Kidney tubule cell (primary cell): ENCODE measurements at places on chromosomes 7 and 10.

GRCh38 chr10:58993480-58994221 is 182.8 kb upstream of the PHYHIPL start:
- no peak for DNase-seq

- no peak for DNase-seq
Measured at GRCh38 chr7:750111-750905, 23.2 kb upstream of the PRKAR1B start.

DNA sequence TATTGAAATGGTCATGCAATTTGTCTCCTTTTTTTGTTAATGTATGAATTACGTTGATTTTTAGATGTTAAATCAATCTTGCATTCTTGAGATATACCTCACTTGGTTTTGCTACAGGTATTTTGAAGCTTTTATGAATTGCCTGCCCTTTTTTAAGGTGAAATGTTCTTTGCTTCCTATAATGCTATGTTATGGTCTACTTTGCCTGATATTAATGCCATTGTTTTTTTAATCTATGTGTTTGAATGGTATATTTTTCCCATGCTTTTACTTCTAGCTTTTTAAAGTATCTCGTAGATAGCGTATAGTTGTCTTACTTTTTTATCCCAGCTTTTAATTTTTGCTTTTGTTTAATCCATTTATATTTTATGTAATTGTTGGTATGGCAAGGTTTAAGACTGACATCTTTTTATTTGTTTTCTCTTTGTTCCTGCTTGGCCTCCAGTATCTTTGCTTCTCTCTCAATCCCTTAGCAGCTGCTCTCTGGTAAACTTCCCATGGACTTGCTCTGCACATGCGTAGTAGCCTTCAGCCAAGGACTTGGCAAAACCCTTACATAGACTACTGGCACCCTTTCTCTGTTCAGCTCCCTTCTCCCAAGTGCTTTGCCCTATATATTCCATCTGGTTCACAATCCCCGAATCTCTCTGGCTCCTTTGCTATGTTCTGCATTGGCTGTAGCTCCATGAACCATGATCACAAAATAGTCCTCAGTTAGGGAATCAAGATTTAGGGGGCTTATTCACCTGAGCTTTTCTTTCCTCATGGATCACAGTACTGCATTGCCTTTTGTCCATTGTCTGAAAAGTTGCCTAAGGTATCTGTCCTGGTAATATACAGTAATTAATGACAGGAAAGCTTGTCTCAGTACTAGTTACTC is 8.4 kb downstream of the TRIM24 start:
- no peak for DNase-seq

DNA sequence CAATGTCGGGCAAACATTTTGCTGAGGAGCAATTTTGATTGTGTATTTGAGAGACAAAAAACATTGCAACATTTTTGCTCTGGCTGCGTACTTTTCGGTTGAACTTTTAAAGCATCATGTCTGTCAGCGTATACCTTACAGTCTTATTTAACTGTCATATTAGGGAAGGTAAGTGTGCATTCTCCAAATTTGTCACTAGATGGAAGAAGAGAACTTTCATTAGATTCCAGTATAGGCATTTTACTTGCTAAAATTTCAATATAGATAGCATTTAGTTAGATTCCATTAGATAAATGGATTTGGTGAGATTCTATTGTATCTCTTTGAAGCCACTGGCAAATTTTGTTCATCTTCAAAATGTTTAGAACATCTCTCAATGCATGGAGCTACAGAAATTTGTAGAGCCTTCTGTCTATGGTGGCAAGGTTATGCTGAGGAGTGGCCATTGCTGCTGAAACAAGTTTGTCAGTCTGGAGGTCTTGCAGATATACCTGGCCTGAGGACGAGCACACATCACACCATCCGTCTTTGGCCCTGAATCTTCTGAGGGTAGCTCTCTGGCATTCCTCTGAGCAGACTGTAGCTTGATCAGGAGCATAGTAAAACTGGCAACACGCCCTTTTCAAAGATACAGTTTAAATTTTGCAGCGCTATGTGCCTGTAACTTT is 437.5 kb upstream of the MBL2 start:
- DNase-seq = peak; percentile 57

DNA sequence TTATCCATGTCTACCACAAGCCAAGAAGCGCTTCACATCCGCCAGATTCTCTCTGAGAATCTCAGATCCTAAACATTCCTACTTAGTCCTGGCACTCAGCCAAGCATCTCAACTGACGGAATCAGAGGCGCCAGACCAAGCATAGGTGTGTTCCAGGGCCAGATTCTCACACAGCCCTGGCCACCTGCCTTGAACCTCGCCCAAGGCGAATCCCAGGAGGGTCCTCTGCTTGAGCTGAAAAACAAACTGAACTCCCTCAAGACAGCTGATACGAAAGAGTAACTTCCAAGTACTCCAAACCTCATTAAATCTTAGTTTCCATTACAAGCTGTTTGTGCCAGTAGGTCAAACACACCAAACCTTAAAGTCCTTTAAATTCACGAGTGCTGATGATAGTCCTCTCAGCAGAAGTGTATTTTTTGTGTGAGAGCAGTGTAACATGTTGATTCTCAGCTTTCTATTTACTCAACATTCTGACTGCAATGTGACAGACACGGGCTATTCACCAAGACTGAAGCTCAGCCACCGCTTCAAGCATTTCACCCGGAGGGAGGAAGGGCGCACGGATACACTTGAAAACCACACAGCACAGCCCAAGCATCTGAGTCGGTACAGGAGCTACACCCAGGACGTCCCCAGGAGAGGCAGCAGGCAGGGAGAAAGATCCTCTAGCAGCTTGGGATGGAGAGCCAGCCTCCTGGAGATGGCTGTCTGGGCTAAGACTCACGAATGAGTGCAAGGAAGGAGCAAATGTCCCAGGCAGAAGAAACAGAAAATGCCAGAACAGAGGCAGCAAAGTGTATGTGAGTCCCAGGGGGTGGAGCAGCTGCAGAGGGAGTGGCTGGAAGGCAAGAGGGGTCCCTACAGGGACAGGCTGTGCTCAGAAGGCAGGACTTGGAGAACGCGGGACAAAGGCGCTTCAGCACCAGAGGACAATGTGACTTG is 6.0 kb downstream of the PARD3 start:
- DNase-seq = peak; percentile 70

DNA sequence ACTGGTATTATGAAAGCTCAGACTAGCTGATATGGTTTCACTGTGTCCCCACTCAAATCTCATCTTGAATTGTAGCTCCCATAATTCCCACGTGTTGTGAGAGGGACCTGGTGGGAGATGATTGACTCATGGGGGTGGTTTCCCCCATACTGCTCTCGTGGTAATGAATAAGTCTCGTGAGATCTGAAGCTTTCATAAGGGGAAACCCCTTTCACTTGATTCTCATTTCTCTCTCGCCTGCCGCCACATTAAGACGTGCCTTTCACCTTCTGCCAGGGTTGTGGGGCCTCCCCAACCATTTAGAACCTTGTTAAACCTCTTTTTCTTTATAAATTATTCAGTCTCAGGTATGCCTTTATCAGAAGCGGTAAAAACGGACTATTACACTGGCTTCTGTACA is 40.3 kb downstream of the COL13A1 start:
- peak; percentile 39 for DNase-seq

DNA sequence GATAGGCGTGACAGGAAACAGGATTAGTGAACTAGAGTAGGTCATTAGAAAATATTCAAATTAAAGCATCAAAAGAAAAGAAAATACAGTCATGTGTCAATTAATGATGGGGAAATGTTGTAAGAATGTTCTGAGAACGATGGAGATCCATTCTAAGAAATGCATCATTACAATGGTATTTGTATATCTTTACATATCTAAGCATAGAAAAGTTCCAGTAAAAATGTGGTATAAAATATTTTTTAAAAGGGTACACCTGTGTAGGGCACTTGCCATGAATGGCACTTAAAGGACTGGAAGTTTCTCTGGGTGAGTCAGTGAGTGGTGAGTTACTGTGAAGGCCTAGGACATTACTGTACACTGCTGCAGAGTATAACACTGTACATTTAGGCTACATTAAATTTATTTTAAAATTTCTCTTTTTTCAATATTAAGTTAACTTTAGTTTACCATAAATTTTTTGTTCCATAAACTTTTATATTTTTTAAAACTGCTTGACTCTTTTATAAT is 282.5 kb downstream of the BMPER start:
- no peak for DNase-seq

GRCh38 chr10:128036011-128036615 is 90.1 kb downstream of the MKI67 start:
- no peak for DNase-seq

DNA sequence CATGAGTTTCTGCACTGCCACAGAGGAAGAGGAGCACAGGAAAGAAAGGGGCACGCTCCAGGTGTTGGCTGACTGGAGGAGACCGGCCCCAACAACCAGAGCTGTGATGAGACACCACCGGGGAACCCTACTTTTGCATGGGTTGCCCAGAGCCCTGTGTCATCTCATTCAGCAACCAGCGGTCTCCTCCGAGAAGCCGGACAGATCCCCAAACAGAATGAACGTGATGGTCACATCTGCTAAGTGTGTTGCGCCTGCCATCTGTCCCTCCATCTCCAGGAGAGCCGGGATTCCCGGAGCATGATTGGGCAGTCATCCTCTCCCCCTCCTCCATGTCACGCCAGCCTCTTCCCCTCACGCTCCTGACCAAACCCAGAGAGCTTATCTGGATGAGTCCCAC is 22.9 kb downstream of the PARP12 start:
- no peak for DNase-seq

- DNase-seq = no peak
Measured at GRCh38 chr7:16986755-16987154, 105.0 kb upstream of the AGR3 start.

DNA sequence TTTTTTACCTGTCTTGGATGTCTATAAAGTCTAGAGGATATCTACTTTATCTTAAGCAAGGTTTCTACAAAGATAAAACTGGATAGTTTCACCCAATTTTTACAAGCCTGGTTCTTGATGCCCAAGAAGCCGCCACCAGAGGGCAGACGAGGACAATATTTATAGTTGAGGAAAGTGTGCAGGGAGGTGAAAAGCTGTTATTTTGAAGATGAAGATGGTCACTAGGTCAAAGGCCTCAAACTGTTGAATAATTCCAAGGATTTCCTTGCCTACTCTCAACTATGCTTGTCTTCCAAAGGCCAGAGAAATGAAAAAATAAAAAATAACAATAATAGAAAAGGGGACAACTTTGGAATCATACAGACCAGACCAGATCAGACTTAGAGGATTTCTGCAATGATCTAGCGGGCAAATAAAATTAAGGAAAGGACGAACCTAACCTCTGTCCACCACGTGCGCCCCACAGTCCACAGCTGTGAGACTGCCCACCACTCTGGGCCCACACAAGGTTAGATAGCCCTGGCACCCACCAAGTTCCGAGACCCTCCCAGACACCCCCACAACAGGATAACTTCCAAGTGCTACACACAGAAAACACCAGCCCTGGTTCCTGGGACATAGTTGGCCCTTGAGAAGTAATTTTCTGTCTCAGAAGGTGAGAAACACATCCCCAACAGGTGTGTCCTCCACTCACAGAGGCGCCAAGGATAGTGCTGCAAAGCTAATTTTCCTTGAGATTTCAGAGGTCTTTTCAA is 2.8 kb downstream of the PKD1L1 start:
- DNase-seq = peak; percentile 60

DNA sequence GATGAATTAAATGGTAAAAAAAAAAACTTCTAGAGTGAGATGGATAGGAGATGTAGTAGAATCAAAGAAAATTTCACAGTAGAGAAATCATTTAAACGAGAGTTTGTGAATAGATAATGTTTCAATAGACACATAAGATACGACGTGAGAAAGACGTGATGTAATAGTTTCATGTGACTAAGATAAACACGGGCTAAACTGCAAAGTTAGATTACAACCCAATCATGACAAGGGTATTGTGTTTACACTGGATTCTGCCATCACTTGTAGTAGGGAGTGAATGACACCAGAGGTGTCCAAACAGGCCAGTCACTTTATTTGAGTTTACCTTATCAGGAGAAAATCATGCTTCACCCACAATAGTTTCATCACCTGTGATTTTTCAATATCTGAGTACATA is 21.6 kb downstream of the SEMA3D start:
- no peak for DNase-seq

DNA sequence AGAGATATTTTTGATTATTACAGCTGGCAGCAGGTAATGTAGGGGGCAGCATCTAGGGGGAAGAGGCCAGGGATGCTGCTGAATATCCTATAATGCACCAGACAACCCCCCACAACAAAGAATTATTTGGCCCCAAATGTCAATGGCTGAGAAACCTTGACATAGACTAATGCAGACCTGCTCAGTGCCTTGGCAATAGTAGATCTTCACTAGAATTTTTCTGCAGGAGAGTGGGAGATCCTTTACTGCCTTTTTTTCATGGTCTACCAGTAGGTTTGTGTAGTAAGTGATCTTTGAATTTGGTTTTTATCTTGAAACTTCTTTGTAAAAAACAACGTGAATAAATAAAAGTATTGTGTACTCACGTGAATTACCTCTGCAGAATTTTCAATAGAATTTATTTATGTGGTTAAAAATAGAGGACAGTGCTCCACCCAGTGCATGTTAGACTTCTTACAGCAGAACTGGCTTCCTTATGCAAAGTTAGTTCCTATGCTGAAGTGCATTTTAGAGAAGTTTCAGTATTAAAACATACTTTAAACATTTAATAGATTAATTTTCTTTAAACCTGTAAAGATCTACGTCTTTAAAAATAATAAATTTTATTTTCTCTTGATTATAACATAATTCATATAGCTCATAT is 199.6 kb upstream of the HDAC9 start:
- no peak for DNase-seq

DNA sequence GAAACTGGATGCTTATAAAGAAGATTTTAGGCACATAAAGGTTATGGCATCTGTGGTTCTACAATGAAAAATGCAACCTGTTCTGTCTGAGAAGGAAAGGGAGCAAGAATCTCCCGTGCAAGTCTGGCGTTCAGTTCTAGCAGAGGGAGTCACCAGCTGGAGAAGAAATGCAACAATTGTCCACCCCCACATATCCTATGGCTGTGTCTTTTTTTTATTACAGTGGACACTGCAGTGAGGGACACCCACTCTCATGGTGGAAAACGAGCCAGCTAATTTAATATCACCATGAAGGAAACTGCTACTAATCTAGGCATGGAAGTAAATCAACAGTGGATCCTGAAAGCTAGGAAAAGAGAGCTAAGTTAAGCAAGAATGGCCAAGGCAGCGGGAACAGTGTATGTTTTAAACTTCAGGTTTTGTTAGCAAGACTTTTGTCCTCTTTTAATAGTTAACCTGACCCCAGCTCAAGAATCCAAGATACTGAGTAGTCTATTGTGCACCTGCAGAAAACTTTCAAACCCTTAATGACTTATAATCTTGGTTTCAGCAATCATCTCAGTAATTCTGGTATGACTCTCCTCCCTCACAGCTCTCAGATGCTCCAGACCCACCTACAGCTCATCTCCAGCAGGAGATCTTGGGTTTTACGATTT is 149.3 kb downstream of the FGFR2 start:
- peak; percentile 54 for DNase-seq

GRCh38 chr10:12243864-12244620 is 48.1 kb downstream of the CDC123 start:
- DNase-seq = no peak

- peak; percentile 94 for DNase-seq
Measured at GRCh38 chr10:126972635-126973414, 67.6 kb downstream of the DOCK1 start.

GRCh38 chr7:82247814-82248433 is 195.7 kb downstream of the CACNA2D1 start:
- DNase-seq = peak; percentile 23
